ENCODE measurements at places on chromosomes 3 and 15. TPM values are rescaled to one million over a fixed set of nuclear protein-coding genes. Genes with fewer than 3 reads are reported as not detected.

CLDN11 gene
- total RNA-seq: 5.6 TPM

SERINC4 gene
- total RNA-seq: not detected

GOLGA6L7 gene
- not detected for total RNA-seq

MORC1 gene
- total RNA-seq: not detected
